NCI-H2171 treated with DMSO at 0.1 percent for 48 hours (cell line): ENCODE measurements at places on chromosomes 4 and X.
A peak's percentile ranks its signal among the peaks of the same experiment; 100 is the strongest.

GRCh38 chr4:182593402-182593801 lies 323.8 kb downstream of the DCTD start:
- peak; percentile 44 for DNase-seq

- no peak for DNase-seq
Measured at GRCh38 chr4:57044279-57044678, 65.6 kb downstream of the POLR2B start.

- DNase-seq: no peak
Measured at GRCh38 chr4:722851-723360, 17.3 kb downstream of the PCGF3 start.

GRCh38 chrX:140433582-140433981 lies 71.3 kb downstream of the SOX3 start:
- no peak for DNase-seq

DNA sequence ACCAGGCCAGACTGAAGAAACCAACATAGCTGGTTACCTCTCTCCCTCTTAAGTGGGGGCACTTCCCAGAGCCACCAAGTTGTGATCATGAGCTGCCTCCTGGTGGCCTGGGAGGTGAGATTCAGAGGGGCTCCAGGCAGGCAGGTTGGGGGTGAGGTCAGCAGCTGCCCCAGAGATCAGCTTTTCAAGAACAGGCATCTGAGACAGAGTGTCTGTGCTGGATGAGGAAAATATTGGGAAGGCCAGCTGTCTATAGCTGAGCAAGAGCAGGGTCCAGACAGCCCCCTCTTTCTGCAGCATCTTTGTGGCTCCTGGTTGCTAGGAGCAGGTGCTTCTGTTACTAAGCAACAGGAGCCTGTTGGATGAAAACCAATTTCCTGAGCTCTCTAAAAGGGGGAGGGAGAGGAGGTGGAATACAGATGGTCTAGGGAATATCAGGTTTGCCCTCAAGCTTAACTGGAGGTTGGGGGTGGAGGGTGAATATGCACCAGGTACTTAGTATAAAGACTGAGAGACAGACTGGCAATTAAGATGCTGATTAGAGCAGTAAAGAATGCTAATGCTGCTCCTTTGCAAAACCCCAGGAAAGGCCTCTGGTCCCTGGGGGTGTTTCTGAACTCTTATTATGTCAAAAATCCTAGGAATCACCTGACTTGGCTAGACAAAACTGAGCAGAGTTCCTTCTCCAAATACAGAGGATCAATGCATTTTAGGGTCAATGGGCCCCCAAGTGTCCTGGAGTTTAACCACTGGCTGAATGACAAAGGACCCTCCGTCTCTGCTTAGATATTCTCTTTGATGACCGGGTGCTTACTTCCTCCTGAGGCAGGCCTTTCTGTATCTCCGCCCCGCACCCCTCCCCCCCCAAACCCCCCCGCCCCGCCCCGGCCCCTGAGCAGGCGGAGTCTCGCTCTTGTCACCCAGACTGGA lies 21.4 kb downstream of the ZCCHC13 start:
- DNase-seq: peak; percentile 91

DNA sequence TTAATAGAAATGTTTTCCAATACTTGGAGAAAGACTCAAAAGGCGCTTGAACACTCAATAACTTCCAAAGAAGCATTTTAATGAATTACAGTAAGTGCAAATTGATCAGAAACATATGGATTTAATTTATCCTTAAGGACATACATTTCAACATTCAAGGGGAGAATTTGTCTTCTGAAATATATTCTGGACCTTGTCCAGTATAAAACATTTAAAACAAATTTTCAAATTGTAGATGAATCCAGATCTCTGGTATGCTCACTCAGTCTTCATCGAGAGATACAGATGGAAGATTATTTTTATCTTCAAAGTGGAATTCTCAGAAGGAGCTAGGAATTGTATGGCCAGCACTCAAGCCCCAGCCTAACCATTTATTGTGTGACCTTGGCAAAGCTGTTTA lies 310.4 kb downstream of the ZNF674 start:
- no peak for DNase-seq

GRCh38 chr4:37873386-37873785 lies 17.5 kb upstream of the TBC1D1 start:
- no peak for DNase-seq

DNA sequence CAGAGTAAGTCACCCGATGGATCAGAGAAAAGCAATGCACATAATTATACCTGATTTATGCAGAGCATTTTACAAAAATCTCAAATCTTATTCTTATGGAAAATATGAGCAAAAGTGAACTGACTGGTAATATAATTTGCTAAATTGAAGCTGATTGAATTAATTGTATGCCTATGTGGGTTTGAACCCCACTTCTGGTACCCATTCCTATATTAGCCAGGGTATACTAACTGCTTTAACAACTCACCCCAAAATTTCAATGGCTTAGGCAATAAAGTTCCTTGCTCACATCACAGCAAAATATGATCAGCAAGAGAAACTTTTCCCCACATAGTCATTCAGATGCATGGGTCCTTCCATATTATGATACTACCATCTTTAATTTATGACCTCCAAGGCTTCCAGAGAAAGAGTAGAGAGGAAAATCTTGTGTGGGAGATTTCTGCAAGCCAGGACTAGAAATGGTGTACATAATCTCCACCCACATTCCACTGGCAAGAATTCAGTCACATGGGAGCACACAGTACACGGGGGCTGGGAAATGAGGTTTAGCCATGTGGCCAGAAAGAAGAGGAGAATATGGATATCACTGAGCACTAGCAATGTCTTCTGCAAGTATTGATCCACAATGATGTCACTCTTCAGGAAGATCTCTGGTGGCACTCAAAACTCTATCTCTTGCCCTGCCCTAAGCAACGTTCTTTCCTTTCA lies 640.7 kb downstream of the BCOR start:
- DNase-seq: no peak

GRCh38 chr4:20641976-20642375 lies 58.3 kb upstream of the PACRGL start:
- DNase-seq: no peak

DNA sequence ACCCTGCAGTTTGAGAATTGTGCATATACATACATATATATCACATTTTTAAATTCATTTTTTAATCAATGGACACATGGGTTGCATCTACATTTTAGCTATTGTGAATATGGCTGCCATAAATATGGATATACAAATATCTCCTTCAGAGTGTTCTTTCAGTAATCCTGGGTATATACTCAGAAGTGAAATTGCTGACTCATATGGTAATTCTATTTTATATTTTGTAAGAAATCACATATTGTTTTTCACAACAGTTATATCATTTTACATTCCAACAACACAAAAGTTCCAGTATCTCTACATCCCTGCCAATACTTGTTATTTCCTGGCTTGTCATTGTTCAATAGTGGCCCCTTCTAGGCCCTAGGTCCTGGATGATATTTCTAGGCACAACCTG lies 20.6 kb upstream of the HSFX4 start:
- DNase-seq: no peak

GRCh38 chr4:153342751-153343552 lies 1.5 kb upstream of the MND1 start:
- DNase-seq: no peak

GRCh38 chrX:21802054-21802670 lies 37.3 kb upstream of the MBTPS2 start:
- DNase-seq: peak; percentile 40

- DNase-seq: no peak
Measured at GRCh38 chr4:38803833-38804653, 548 bp downstream of the TLR1 start.
